Endodermal cell (in vitro differentiated cells): ENCODE measurements at places on chromosomes 11 and 22. TPM values are rescaled to one million over a fixed set of nuclear protein-coding genes. Genes with fewer than 3 reads are reported as not detected.

- no peak overlapping the region for H3K27ac ChIP-seq
- H3K36me3 ChIP-seq: peaks cover 6% of the 10 kb centered on the region
- no peak for DNase-seq
- H3K4me1 ChIP-seq: no peaks in the 10 kb centered on the region
- no peaks in the 10 kb centered on the region for H3K27me3 ChIP-seq
Measured at GRCh38 chr11:97364047-97364446, 974.2 kb downstream of the JRKL start.

The POU2AF3 gene
- total RNA-seq: 0.41 and 0.55 TPM in 2 replicates

The IGSF9B gene
- 13.4 to 18.4 TPM (median 14.1 TPM) in 3 replicates for total RNA-seq

- no peak overlapping the region for H3K4me3 ChIP-seq
- no peak overlapping the region for H3K27ac ChIP-seq
- H3K4me1 ChIP-seq: no peaks in the 10 kb centered on the region
Measured at GRCh38 chr11:131037873-131038272, 121.6 kb upstream of the SNX19 start.

- peaks cover 5% of the 10 kb centered on the region for H3K36me3 ChIP-seq
- H3K27me3 ChIP-seq: no peaks in the 10 kb centered on the region
- DNase-seq: peak; percentile 95
- peak overlapping the region; percentile 91 for H3K4me3 ChIP-seq
Measured at GRCh38 chr11:58578136-58578634, 678 bp upstream of the ZFP91 start.

DNA sequence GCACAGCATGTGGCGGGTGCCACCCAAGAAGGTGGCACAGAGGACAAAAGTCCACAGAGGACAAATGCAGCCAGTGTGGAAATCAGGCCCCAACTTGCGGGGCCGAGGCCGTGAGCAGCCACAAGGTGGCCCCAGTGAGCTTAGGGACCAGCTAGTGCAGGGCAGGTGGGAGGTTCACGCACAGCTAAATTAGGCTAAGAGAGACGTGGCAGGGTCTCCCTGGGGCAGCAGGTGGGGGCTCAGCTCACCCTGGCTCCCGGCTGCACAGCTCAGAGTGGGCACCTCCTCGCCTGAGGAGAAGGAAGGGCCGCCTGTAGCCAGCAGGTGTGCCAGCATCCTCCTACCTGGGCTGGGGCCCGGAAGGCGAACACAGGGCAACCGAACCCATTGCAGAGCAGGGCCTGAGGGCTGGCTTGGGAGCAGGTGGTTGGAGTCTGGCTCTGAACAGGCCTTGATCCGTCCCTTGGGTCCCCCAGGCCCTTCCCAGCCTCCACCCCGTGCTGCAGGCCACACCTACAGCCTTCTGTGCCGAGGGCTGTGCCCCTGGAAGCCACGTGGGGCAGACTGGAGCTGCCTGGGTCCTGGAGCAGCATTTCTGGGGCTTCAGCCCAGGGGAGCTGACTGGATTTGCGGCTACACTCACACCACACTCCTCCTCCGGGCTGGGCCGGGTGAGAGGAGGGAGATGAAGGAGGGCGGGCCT, 26.1 kb upstream of the CELSR1 start:
- no peaks in the 10 kb centered on the region for H3K4me1 ChIP-seq
- DNase-seq: peak; percentile 92
- H3K4me3 ChIP-seq: no peak overlapping the region
- H3K27ac ChIP-seq: peak overlapping the region; percentile 4
- H3K36me3 ChIP-seq: no peaks in the 10 kb centered on the region

GRCh38 chr11:3880724-3881123, 25.3 kb downstream of the STIM1 start:
- H3K27me3 ChIP-seq: no peaks in the 10 kb centered on the region
- no peak overlapping the region for H3K27ac ChIP-seq
- no peak overlapping the region for H3K4me3 ChIP-seq
- DNase-seq: no peak

DNA sequence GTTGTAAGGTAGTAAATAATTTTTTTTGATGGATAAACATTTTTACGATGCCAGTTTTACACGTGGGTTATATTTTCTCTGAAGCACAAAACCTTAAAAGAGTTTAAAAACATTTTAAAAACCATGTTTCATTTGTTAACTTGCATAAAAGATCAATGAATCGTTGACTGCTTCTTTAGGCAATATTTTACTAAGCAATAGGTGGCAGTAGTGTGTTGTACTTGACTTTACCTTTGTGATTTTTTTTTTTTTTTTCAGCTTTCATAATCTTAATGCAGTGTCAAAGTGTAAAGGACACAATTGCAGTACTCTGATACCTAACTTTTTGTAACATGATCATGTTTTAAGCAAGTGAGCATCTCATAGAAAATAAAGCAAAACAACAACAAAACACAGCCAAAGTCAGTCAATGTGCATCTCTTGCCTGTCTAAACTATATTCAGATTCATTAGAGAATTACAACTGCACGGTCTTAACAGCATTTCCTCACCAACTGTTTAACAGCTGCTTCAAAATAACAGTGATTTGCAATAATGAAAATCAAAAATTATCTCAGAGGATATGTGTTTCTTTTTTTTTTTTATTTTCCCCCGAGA, 27.7 kb downstream of the DNAJC24 start:
- no peak overlapping the region for H3K27ac ChIP-seq
- no peak overlapping the region for H3K4me3 ChIP-seq
- peaks cover 25% of the 10 kb centered on the region for H3K36me3 ChIP-seq

GRCh38 chr11:43810929-43811596, 69.6 kb upstream of the ALKBH3 start:
- H3K27ac ChIP-seq: no peak overlapping the region
- no peaks in the 10 kb centered on the region for H3K27me3 ChIP-seq
- H3K4me3 ChIP-seq: no peak overlapping the region
- no peaks in the 10 kb centered on the region for H3K4me1 ChIP-seq

The CCDC81 gene
- total RNA-seq: 33.3 and 36.6 TPM in 2 replicates

- DNase-seq: no peak
- no peaks in the 10 kb centered on the region for H3K27me3 ChIP-seq
- H3K27ac ChIP-seq: no peak overlapping the region
Measured at GRCh38 chr11:104891135-104891534, 7.1 kb downstream of the CASP12 start.
